ENCODE measurements at places on chromosomes 3 and 15. TPM values are rescaled to one million over a fixed set of nuclear protein-coding genes. Genes with fewer than 3 reads are reported as not detected.

Gene CCR8
- total RNA-seq = 0.36 TPM

Gene GPR149
- not detected for total RNA-seq

Gene FSIP1
- 0.36 TPM for total RNA-seq

Gene IL5RA
- not detected for total RNA-seq

Gene TMC3
- not detected for total RNA-seq

Gene PIERCE2
- total RNA-seq = 0.35 TPM

Gene FURIN
- 122 TPM for total RNA-seq

Gene OR5H14
- not detected for total RNA-seq

Gene DAG1
- total RNA-seq = 17.1 TPM

Gene POC1A
- total RNA-seq = 20.2 TPM

Gene EAF2
- 12.1 TPM for total RNA-seq

Gene LSAMP
- total RNA-seq = not detected

Gene TNK2
- total RNA-seq = 93.1 TPM

Gene ACAN
- total RNA-seq = not detected
